Kidney epithelial cell (primary cell): ENCODE measurements at places on chromosomes 1 and 21. TPM values are rescaled to one million over a fixed set of nuclear protein-coding genes. Genes with fewer than 3 reads are reported as not detected.

The LAMB3 gene
- total RNA-seq = 343 and 348 TPM in 2 replicates

The GREM2 gene
- total RNA-seq = 0.04 and 0.14 TPM in 2 replicates

The PEA15 gene
- total RNA-seq = 139 and 147 TPM in 2 replicates

The VANGL1 gene
- total RNA-seq = 12.6 and 15.2 TPM in 2 replicates

The HRNR gene
- not detected in 2 replicates for total RNA-seq

The CD247 gene
- total RNA-seq = not detected in 2 replicates

The CAPN8 gene
- not detected in 2 replicates for total RNA-seq

The KRTAP19-3 gene
- not detected in 2 replicates for total RNA-seq

The TCHH gene
- 0.07 and 0.08 TPM in 2 replicates for total RNA-seq

- DNase-seq = no peak
Observed at GRCh38 chr1:41582351-41582750, 97.9 kb upstream of the EDN2 start.

DNA sequence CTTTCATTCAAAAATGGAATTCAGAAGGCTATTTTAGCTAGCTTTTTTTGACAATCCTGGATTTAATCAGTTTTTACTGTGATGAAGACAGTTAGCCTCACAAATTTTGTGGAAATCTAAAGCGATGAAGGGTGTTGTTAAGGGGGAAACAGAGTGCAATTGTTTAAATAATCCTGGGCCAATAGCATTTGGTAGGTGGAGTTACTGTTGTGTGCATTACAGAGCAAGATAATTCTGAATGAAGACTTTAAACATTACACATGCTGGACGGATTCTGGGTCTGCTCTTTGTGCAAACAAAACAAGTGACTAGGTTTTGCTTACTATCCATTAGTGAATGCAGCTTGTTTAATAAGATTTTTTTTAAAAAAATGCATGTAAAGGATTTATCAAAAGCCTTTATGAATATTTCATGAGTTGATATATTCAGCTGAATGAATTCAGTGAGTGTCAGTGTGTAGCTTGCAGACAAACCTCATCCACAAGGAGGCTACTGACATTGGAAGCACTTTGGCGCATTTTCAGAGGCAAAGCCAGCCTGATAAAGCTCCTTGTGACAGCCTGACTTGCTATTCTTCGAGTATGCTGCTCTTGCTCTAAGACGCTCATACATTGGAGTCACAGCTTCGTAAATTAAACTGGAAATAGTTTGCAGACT, 199.6 kb downstream of the PDE4B start:
- no peak for DNase-seq

- no peak for DNase-seq
Observed at GRCh38 chr1:234241941-234242490, 131.2 kb upstream of the COA6 start.

DNA sequence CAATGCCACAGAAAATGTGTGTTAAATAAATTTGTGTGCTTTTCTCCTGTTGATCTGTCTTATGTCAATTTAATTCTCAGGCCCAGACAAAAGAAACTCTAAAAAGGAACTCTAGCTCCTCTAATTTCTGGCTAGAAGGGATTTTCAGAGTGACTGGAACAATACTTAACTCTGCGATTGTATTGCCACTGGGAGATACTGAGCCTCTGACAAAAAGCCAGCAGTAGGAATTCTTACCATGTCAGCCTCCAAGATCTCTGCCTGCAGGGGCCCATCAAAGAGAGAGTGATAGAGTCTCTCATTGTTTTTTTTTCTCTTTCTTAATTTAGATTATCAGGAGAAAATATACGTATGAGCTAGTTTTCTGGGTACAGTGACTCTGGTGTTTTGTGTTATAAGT, 1165.7 kb downstream of the BRINP3 start:
- no peak for DNase-seq

GRCh38 chr21:14620152-14620551, 74.0 kb upstream of the SAMSN1 start:
- no peak for DNase-seq

DNA sequence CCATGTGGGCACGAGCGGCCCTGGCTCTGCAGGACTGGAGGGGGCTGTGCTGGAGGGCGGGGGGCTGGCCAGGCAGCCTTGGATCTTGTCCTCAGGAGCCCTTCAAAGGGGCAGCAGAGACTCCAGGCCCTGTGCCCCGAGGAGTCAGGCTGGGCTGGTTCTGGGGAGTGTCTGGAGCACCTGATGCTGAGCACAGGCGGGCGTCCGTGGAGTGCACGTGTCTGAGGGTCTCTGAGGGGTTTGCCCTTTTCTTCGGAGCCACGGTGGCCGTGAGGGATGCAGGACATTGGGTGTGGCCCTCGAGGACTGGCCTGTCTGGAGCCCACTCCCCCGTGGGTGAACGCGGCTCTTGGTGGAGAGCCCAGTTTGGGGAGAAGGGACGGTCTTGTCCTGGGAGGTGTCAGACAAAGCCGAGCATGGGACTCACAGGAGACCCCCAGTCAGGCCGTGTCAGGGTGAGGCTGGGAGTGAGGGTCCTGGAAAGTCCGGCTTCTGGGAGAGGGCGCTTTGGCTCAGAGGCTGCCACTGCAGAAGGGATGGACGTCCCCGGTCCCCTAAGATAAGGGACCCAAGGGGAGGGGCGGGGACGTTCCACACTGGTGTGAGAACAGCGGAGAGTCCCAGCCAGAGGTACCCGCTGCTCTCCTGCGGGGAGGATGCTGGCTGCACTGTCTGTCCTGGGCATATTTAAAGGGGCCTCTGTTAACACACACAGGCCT, 60.8 kb downstream of the COL18A1 start:
- no peak for DNase-seq

DNA sequence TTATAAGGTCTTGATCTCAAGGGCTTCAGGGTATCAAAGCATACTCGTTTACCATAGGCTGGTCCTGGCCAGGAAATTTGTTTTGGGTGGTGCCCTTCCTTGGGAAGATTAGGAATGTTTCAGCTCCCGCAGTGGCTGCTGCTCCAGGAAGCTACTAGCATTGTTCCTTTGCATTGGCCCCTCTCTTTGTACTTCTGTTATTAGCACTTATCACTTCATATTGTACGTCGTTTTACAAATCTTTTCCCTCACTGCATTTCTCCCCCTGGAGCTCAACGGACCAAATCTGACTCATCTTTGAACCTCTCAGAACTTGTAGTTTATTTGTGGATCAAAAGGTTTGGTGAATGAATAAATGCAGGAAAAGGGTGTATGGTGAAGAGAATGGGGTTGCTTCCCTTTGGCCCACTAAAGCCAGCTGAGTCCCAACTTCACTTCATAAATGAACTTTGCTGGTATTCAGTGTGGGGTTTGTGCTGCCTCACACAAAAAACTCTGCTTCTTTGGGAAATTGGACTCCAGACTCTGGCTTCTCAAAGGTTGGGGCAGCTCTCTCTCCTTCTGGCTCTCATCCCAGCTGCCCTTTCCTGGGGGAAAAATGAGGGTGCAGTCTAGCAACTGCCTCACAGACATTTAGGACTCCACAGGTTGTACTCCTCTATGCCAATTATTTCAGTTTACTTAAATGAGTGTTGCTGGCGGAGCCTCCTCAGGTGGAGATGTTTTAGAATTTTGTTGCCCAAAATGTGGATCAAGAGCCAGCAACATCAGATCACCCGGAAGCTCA, 5.9 kb downstream of the GNAT2 start:
- no peak for DNase-seq

DNA sequence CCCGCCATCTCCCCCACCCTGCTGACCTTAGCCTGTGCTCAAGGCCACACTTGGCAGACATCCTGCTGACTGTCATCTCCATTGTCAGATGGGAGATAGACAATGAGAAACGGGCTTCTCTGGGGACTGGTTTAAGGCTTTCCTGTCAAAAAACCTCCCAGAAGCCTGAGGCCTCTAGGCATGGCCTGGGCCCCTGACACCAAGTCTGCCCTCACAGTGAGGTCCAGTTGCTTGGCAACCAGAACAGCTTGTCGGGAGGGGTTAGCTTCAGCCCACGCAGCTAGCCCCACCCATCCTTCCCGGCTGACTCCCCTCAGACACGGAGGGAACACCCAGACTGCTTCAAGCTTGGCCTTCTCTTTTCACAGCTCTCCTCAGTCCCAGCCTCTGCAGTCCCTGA, 11.0 kb downstream of the PLEKHA6 start:
- no peak for DNase-seq

DNA sequence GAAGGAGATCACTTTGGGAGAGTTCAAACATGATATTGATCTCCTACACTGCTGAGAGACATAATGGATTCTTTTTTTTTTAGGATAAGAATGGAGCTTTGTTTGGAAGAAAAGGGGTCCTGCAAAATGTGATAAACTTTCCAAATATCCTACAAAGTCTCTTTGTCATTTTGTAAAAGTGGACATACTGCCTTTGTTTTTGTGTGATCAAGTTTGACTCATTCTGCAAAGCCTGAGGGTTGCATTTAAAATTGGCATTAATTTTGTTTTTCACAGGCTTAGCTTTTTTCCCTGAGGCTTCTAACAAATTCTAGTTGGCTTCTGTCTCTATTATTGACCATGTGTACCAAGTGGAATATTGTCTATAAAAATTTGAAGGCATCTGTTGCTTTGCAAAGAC, 113.2 kb downstream of the AK5 start:
- DNase-seq = no peak

DNA sequence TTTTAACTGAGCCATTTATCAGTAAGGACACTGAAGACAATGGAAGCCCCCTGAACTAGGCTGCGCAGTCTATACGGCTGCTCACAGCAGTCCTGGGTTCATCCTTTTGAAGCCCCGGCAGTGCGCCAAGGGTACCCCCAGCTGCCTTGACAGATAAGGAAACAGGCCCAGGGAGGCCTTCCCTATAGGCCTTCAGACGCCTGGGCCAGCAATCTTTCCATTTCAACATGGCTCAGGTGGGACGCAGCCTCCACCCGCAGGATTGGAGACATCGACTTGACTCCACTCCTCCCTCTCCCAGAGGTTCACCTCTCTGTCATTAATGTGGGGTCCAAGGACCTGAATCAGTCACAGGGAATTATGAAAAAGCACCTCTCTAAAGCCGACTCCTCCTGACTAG, 2.8 kb upstream of the LYPD8 start:
- DNase-seq = no peak

DNA sequence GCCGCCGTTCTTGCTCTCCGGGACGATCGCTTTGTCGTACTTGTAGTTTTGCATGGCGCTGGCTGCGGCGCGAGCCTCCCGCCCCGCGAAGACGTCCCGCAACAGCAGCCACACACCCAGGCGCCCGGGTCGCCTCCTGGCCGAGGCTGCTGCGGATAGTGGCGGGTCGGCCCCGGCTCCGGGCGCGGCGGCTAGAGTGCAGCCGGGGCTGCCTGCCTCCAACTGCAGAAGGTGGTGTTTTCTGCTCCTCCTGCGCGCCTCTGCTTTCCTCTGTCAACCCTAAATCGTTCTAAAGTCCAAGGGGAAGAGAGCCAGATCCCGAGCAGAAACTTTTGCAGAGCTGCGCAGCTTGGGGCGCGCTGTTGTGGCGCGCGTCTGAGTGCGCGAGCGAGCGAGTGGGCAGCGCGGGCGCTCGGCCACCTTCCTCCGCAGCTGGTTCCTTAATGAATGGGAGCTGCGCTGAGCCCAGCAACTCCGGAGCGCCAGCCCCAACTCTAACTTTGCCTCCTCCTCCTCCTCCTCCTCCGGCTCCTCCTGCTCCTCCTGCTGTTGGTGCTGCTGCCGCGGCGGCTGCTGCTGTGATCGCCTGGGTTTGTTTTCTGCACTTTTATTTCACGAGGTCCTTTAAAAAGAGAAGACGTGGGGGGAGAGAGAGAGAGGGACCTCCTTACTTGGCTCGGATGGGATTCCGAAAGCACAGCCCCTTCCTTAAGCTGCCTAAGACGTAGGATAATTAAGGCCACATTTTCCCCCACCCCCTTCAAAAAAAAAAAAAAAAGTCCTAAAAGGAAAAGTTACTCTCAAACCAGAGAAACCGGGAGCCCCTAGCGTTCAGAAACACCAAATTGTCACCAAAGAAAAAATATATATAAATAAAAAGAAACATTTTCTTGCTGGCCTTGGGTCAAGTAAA, at the start of gene PLPP3:
Gene PLPP3, minus strand, starts transcription at position 601 of the 913 bp plus-strand sequence. Its CDS starts 547 bp downstream, at position 54.
- DNase-seq = peak; percentile 53

DNA sequence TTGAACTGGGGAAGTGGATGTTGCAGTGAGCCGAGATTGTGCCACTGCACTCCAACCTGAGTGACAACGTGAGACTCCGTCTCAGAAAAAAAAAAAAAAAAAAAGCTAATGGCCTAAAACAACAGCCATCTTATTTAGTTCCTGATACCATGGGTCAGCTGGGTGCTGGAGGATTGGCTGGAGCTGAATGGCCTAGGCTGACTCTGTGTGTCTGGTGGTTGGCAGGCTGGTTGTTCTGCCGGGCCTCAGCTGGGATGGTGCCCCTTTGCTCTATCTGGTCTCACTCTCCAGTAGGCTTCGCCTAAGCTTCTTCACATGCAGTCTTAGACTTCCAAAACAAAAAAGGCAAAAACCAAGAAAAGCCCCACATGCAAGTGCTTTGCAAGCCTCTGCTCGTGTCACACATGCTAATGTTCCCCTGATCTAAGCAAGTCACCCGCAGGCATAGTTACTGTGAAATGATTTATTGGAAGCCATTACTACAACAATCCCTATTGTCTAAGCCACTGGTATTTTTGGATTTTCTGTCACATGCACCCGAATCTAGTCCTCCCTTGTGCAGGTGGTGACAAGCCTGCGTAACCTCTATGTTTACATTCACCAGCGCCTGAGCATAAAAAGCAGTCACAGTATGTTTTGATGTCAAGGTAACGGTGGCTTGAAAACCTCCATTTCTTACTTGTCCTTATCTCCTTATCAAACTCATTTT, 39.6 kb upstream of the KANK4 start:
- DNase-seq = no peak

GRCh38 chr1:154609398-154610380, 1.7 kb upstream of the ADAR start:
- no peak for DNase-seq

- DNase-seq = no peak
Observed at GRCh38 chr1:75630004-75630594, 19.2 kb upstream of the SLC44A5 start.

DNA sequence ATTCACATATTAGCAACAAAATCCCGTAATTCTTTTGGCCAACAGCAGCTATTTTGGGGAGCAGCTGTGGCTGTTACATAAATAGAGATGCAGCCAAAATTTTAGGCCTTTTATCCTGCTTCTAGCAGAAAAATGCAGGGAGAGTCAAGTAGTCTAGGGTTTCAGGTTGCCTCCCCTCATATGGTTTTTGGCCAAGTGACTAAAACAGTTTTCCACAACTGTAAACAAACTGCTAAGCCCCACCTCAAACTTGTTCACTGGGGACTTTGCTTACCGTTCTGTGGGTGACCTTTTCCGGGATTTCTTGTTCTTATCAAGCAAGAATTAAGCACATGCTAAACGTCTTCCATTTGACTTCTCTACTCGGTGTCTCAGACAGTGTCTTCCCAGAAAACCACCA, 133.4 kb downstream of the EDEM3 start:
- no peak for DNase-seq

- DNase-seq = no peak
Observed at GRCh38 chr1:225965231-225965630, 24.2 kb upstream of the LEFTY2 start.

- DNase-seq = no peak
Observed at GRCh38 chr1:207328908-207329440, 7.5 kb downstream of the CD55 start.

GRCh38 chr1:61585714-61586113, 139.2 kb downstream of the TM2D1 start:
- DNase-seq = no peak
